Activated effector memory CD4-positive, alpha-beta T cell treated with Interleukin-2 at 50 U/mL for 16 hours (primary cell): ENCODE measurements at places on chromosomes 6 and 20.

DNA sequence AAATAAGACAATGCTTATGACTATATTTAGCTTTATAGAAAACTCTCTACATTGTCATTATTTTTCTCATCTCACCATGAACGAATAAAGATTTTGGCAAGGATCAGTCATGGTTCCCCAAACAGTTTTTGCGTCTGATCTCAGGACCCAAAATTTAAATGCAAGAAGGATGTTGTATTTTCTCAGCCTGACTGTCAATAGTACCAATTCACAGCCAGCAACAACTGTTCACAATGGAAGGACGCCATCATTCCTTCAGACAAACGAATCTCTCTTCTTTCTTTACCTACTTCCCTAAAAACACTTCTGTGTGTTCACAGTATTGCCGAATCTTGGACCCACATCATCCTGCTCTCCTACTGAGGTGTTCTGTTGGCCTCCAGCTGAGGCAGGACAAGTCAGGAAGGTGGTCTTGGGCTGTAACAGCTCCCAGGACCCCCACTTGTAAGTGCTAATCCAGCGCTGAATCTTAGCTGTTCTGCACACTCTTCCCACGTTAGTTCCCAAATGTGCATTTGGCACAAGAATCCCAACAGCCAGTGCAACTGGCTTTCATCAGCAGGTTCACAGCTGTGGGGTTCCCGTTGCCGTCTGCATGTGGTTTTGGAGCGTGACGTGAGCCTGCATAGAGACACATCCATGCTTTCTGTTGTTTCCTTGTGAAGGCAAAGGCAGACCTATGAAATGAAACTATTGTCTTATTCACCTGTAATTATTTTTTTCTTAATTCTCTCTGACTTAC lies 600.0 kb downstream of the QKI start:
- DNase-seq, result no peak

DNA sequence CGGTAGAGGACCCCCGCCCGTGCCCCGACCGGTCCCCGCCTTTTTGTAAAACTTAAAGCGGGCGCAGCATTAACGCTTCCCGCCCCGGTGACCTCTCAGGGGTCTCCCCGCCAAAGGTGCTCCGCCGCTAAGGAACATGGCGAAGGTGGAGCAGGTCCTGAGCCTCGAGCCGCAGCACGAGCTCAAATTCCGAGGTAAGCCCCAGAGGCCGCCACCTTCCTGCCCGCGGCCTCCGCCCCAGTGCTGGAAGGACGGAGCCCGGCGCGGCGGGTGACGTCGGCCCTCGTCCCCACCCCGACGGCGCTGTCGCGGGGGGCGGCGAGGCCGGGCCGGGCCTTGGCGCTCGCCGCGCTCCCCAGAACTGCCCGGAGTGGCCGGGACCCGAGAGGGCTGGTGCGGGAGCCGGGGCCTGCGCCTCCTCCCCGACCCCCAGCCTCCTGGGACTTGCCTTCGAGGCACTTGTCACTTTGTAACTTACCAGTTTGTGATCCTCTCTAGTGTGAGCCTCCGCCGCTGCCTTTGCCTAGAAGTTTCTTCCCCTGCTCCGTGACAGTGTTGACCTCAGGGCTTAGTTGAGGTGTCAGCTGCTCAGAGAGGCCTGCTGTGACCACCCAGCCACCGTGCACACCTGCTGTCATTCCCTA lies 417 bp downstream of the VAPB start:
- DNase-seq, result no peak

DNA sequence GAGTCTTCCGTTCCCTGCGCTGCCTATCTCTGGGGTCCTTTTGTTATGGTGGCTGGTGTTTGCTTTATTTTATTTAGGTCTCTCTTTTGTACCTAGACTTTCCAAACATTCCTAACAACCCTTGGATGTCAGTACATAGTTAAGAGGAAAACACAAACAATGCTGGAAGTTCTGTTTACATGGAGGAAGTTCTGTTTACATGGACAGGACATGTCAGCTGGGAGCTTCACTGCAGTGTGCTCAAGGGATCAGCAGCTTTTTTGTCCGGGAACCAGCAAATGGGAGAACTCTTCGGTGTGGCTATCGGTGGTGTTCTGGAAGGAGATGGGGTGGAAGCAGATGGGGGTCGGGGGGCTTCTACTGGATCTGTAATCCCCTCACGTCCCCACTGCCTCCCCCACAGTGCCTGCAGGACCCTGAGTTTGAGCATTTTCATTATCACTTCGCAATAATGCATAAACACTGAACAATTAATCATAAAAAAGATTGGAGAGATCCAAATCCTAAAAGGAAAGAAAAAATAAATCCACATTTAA lies 2.7 kb downstream of the SERPINB6 start:
- DNase-seq, result no peak

GRCh38 chr6:408599-409102 lies 17.1 kb downstream of the IRF4 start:
- no peak for DNase-seq

GRCh38 chr6:167444602-167445346 lies 119.9 kb downstream of the TTLL2 start:
- no peak for DNase-seq

- peak; percentile 12 for DNase-seq
Observed at GRCh38 chr6:158686791-158687381, 37.0 kb downstream of the SYTL3 start.
